ENCODE measurements at places on chromosomes 2 and 18. TPM values are rescaled to one million over a fixed set of nuclear protein-coding genes. Genes with fewer than 3 reads are reported as not detected.

The PAPOLG gene
- 13.2 TPM for total RNA-seq

The BOK gene
- total RNA-seq, result under 0.01 TPM

The KIF5C gene
- under 0.01 TPM for total RNA-seq

DNA sequence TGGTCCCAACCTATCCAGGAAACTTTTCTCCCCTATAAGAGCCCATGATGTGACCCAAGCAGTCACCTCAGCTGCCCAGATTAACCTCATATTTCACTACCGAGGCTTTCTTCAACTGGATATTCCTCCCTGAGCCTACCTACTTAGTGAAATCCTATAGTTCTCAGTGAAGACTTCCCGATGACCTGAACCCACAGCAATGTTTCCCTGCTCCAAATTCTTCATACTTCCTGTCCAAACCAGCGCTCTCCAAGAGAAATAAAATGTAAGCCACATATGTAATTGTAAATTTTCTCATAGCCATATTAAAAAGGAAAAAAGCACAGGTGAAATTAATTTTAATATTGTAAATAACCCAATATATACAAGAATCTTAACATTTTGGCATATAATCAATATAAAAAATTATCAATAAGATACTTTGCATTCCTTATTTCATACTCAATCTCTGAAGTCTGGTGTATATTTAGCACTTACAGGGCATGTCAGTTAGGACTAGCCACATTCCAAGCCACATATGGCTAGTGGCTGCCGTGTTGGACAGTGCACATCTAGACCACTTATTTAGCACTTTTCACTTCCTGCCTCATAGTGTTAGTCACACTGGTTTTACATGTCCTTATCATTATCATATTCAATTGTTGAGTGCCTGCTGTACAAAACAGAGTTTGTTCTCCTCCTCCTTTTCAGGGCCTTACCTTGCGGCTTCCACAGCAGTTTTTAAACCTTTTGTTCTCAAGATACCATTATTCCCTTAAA, 1.9 kb upstream of the STAT4 start:
- no peak for DNase-seq

DNA sequence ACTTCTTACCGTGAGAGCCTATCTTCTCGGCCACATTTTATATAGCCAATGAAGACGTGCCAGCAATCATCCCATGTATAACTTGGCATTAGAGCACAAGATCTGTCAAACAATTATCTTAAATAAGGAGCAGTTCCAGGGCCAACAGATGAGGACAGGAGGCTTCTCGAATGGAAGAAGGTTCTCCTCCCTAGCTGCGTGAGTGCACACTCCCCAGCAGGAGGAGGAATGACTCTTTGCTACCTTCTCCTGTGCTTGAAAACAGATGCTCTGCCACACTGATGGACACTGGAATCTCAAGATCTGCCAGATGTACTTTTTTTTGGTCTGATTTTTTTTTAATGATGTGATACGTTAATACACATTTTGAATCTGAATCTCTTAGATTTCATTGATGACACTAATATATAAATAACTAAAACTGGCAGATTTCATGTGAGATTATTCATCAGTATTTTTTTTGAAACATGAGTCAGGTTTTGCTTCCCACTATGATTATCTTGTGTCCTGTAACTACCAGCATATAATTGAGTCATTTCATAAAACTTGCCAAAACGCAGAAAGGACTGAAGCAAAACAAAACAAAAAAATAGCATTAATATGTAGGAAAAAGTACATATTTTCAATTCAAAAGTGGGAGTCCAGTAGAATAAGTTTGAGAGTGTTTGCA, 626 bp upstream of the VIT start:
- DNase-seq, result no peak

GRCh38 chr2:144111437-144111836, 408.5 kb downstream of the ZEB2 start:
- no peak for DNase-seq

- no peak for DNase-seq
Observed at GRCh38 chr2:162382278-162382677, 38.3 kb downstream of the GCA start.

DNA sequence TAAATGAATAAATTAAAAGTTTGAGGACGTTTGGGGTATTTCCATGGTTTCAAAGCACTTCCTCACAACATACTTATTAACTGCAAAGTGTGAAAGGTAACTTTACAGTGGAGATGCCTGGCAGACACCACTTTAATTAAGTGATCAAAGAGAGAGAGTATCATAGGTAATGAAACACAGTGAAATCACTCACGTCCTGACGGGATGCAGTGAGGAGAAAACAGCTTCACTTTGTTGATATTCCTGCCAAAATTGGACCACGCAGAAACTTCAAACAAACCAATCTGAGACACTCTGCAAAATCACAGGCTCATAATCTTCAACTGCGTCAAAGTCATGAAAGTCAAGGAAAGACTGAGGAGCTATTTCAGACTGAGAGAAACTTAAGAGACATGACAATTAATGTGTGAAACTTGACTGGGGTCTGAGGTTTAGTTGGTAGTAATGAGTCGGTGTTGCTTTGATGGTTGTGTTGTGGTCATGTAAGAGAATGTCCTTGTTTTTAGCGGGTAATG, 66.0 kb upstream of the ITGB6 start:
- no peak for DNase-seq

- no peak for DNase-seq
Observed at GRCh38 chr18:76121011-76121410, 374.0 kb downstream of the ZNF516 start.

DNA sequence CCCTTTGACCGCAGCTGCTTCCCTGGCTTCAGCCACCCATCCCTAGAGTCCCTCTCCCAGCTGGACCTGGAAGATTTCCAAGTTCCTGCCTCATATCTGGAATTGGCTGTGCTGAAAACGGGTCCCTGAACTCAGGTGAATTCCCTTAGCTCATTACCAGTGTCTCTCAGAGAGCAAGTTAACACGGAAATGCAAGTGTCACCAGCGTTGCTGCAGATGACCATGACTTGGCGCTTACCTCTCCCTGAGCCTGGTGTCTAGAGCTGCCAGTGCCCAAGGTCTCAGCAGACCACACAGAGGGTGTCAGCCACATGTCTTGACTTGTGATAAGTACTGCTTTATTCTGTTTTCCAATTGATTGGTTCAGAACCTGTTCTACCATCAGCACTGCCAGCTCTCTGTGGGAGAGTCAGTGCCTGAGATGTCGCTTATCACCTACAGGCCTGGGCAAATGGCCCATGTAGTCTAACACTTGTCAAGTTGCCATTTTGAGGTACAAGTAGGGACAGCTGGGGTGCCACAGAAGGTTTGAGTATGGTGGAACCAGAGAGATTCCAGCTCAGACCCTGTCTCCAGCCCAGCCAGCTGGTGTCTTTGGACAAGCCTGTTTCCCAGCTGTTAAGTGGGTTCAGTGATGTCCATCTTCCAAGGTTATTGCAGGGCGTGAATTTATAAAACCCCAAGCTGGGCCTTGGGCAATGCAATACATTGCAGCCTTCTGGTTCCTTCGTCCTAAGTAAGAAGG, 48.7 kb downstream of the LYPD1 start:
- DNase-seq, result no peak

- no peak for DNase-seq
Observed at GRCh38 chr2:43074052-43074451, 152.4 kb downstream of the ZFP36L2 start.

DNA sequence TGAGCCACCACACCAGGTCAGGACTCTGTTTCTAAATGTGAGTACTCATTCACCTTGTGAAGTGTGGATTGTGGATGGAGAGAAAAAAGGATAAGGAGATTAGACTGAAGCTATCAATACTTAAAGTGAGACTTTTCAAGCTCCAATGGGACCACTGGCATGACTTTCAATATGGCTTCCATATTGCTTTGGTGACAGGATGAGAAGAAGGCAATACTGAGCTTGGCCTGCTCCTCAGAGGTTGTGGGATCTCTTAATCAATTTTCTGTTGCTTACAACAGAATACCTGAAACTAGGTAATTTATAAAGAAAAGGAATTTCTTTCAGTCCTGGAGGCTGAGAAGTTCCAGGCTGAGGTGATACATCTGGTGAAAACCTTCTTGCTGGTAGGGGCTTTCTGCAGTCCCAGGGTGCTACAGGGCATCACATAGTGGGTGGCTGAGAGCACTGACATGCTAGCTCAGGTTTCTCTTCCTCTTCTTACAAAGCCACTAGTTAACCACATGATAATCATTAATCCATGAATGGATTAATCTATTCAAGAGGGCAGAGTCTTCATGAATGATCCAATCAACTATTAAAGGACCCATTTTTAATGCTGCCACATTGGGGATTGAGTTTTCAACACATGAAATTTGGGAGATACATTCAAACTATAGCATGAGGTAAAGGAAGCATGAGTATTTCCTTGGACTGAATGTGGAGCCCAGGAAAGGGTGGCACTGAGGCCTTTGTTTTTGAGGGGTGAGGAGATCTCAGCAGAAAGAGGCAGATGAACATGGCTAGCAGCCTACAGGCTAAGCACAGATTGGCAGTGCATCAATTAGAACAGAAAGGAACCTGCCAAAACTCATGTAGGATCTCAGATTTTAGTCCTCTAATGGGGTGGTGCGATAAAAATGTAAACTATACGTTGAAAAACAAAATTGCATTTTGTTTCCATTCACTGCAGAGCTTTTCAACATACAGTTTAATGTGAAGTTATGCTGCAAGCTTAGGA, 274.5 kb downstream of the PIK3C3 start:
- no peak for DNase-seq

- DNase-seq, result no peak
Observed at GRCh38 chr2:157747695-157748370, 119.2 kb upstream of the ACVR1C start.

GRCh38 chr2:62423883-62424458, 82.0 kb downstream of the TMEM17 start:
- no peak for DNase-seq

DNA sequence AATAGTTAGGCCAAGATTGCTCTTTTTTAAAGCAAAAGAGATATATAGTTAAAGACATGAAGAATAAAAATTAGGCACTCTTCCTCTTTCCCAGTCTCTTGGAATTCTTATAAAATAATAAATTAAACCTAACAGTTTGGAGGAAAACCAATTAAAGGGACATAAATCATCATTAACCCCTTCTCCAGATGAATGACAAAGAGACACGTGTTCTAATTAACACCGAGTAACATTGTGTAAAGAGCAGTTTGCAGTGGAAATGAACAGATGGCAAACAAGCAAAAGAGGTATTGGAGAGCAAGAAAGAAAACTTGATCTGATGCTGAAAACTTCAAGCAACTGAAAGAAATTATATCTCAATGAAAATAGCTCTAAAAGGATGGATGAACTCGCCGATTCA, 48.4 kb downstream of the BCL2 start:
- DNase-seq, result no peak

DNA sequence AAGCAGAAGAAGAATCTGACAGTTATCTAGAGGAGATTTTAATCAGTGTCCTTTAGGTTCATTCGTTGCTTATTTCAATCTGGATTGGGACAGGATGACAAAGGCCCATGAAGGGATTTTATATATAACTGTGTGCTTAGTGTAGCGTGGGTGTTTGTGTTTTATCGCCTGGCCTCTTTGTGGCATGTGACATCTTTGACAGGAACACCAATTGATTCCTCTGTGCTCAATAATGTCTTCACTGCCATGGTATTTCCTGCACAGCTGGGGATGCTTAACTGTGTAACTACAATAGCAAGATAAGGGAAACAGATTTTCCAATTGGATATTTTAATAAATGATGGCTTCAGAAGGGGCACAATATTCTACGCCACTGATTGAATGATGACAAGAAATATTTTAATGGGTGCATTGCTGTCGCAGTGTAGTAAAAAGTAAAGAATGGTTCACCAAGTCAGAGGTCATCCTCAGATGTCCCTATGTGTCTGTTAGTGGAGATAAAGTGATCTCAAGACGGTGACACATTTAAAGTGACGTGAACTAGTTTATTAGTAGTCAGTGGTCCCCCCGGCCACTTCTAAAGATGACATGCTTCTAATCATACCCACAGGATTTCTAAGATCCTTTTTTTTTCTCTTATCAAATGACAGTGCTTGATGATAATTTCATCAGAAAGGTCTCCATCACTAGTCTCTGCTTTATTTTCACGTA, 160.4 kb downstream of the AGAP1 start:
- DNase-seq, result no peak

GRCh38 chr2:85800586-85800985, 46.8 kb downstream of the ATOH8 start:
- no peak for DNase-seq

DNA sequence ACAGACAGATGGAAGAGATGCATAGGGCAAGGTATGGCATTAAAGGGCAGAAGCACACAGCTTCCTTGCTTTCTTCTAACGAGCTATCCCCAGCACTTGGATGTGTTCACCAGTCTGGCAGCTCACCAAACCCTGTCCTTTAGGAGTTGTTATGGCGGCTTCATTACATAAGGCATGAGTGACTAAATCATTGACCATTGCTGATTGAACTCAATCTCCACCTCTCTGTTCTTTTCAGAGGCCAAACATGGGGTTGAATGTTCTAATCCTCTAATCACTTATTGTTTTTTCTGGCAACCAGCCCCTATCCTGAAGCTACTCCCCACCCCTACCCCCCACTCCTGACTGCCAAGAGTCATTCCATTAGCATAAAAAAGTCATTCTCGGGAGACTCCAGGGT, 301.8 kb downstream of the XIRP2 start:
- DNase-seq, result no peak

DNA sequence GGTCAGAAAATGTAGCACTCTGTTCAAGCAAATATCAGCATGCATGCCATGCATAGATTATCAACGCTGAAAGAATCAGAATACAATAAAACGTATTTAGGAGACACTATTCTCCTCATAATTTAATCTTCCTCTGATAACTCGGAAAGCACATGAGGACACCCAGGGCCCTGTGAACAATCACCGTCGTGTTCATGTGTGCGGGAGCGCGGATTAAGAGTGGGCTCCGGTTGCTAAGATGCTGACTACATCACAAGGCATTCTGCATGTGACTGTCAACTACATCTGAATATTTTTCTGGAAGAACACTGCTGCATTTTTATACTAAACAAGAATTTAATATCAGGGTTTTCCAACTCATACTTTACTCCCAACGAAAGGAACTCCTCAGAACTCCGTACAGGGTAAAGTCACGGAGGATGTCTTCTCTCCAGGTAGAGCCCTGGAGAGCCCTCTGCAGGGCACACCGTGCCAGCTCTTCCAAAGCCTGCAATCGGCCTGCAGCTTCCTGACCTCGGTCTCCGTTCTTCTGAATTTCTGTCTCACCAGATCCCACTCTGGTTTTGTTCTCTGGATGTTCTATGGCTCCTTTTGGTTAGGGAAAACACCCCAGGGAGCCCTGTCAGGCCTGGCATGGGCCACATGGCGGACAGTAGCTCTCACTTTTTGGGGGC, 59.6 kb downstream of the ZNF516 start:
- DNase-seq, result no peak

DNA sequence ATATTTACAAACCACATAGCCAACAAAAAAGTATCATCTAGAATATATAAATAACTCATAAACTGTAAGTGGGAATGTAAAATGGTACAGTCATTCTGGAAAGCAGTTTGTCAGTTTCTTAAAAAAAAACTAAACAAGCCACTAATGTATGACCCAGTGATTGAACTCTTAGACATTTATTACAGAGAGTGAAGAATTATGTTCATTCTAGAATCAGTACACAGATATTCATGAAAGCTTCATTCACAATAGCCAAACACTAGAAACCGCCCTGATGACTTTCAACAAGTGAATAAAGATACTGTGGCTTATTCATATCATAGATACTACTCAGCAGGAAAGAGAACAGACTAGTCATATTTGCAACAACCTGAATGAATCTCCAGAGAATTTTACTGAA, 1541.5 kb downstream of the LRP1B start:
- DNase-seq, result no peak

- DNase-seq, result no peak
Observed at GRCh38 chr2:237717366-237718276, 81.0 kb upstream of the RBM44 start.

- DNase-seq, result no peak
Observed at GRCh38 chr2:118576109-118576855, 271.2 kb downstream of the EN1 start.
